ENCODE measurements at places on chromosomes 16 and 17. TPM values are rescaled to one million over a fixed set of nuclear protein-coding genes. Genes with fewer than 3 reads are reported as not detected.

The GRIN2C gene
- 0.65 TPM for total RNA-seq

The RSPRY1 gene
- 34.1 TPM for total RNA-seq

The KIF2B gene
- not detected for total RNA-seq

The TERB1 gene
- total RNA-seq = 0.34 TPM

The TEKT1 gene
- not detected for total RNA-seq

The SPAG5 gene
- 140 TPM for total RNA-seq

DNA sequence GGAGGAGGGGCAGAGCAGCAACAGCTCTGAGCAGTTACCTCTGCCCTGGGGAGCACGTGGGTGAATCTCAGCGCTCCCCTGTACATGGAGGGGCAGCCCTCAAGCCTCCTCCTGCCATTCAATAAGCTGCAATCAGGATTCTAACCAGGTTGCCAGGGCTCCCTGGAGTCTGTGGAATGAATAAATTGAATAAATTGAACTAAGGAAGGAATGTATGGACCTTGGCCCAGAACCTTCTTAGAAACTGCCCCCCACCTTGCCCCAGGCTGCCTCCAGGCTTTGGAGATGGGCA is 1.6 kb upstream of the CDH16 start:
- no peak for ATAC-seq

- ATAC-seq = no peak
Measured at GRCh38 chr16:31078597-31079341, 4.5 kb downstream of the ZNF646 start.

GRCh38 chr16:55756963-55757362 is 75.9 kb downstream of the CES1 start:
- ATAC-seq = no peak

DNA sequence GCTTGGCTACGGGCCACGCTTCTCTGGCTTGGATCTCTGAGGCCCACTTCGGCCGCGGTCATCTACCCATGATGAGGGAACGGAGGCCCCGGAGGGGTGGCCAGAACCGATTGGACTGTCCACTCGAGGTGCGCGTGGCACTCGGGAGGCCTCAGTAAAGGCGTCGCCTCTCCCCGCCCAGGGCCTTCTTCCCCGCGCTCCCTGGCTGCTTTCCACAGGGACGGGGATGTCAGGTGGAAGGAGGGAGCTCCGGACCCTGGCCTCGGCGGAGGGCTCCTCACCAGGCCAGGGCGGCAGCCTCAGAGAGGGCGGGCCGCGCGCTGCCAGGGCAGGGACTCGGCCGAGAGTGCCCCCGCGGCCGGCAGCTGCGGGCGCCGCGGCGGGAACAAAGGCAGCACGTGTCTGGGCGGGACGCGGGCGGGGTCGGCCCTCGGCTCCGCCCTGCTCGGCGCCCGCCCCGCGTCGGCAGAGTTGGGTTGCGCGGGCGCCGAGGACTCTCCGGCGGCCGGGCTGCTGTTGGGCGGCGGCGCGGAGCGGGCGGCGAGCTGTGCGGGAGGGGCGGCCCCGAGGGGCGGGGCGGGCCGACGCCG is 587 bp upstream of the CDK5R1 start:
- peak; percentile 71 for ATAC-seq

DNA sequence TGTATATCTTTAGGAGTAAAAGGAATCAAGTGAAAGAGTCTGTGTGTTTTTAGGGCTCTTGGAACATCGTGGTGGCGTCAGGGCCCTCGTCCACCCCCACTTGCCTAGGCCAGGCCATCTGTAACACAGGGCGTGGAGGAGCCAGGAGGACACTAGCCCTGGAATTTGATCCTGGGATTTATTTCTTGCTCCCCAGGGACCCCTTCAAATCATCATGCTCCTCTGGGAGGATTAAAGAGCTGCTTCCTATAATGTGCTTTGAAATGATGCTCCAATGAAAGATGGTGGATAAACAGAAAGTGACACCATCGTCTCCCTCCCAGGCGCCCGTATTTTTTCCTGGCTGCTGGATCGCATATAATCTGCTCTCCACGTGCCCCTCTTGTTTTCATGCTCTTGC is 113.3 kb downstream of the AATF start:
- no peak for ATAC-seq

- ATAC-seq = no peak
Measured at GRCh38 chr16:19252904-19253303, 32.6 kb upstream of the CLEC19A start.

- no peak for ATAC-seq
Measured at GRCh38 chr17:67090341-67090740, 46.0 kb downstream of the CACNG1 start.

- no peak for ATAC-seq
Measured at GRCh38 chr16:52191531-52192134, 355.3 kb downstream of the TOX3 start.

- ATAC-seq = no peak
Measured at GRCh38 chr17:44310188-44310587, 1.8 kb downstream of the RUNDC3A start.

- ATAC-seq = no peak
Measured at GRCh38 chr16:57949595-57950238, 21.2 kb downstream of the CNGB1 start.

DNA sequence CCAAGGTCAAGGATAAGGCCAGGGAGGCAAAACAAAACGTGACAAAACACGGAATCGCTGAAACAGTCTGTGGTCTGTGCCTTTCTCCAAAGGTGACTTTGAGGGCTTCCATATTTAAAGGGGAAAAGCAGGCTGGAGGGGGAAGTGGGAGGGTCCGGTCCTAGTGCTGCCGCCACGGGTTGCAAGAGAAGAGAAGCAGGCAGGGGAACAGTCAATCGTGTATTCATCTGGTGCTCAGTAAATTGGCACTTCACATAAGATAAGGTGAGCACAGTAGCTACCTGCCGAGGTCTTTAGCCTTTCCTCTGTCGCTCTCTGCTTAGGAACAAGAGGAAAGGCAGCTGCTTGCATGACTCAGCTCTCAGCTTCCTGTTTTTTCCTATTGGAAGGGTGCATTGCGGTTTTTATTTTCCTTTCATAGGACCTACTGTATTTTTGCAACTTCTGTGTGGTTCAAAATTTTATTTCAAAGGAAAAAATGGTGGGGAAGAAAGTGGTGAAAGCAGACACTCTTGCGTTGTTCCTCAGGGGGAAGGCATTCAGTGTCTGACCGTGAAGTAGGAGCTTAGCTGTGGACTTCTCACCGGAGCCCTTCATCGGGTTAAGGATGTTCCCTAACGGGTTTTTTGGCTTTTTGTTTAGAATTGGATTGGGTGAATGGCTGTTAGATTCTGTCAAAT is 7.1 kb upstream of the LGALS3BP start:
- peak; percentile 39 for ATAC-seq

- ATAC-seq = no peak
Measured at GRCh38 chr17:20202141-20202621, 193.0 kb downstream of the SPECC1 start.

- ATAC-seq = no peak
Measured at GRCh38 chr17:57945996-57946797, 9.0 kb downstream of the CUEDC1 start.

GRCh38 chr17:38418693-38419507 is 9.4 kb upstream of the ARHGAP23 start:
- no peak for ATAC-seq

GRCh38 chr16:56886826-56887225 is 21.8 kb downstream of the SLC12A3 start:
- ATAC-seq = no peak

GRCh38 chr16:59042301-59042700 is 308.2 kb upstream of the GOT2 start:
- ATAC-seq = no peak

- no peak for ATAC-seq
Measured at GRCh38 chr17:81335773-81336157, 40.7 kb upstream of the SLC38A10 start.

DNA sequence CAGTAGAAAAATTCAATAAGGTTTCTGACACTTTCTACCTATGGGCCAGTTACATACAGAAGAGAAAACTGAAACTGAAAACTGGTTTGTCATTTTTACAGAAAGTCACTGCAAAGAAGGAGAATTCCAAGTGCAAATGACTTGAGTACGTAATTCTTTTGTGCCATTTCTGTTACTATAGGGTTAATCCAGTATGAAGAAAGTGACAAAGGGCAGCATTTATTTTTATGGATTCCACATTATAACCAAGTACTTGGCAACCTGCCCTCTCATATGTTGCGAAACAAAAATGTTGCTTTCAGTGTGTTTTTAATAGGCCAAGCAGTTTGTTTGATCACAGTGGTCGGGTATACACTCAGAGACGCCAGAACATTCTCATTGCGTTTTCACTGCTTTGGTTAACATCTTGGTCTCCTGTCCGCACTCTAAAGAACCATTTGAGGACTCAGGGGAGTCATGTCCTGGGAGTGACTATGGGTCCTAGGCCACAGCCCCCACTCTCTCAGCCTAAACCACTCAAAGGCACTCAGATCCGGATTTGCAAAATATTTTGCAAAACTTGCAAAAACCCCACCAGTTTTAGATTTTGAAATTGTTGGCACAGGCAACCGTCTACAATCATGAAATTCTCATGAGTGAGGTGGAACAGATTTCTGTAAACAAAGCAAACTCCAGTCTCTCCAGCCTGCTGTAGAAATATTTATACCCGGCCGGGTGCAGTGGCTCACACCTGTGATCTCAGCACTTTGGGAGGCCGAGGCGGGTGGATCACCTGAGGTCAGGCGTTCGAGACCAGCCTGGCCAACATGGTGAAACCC is 15.4 kb upstream of the HELZ start:
- no peak for ATAC-seq

DNA sequence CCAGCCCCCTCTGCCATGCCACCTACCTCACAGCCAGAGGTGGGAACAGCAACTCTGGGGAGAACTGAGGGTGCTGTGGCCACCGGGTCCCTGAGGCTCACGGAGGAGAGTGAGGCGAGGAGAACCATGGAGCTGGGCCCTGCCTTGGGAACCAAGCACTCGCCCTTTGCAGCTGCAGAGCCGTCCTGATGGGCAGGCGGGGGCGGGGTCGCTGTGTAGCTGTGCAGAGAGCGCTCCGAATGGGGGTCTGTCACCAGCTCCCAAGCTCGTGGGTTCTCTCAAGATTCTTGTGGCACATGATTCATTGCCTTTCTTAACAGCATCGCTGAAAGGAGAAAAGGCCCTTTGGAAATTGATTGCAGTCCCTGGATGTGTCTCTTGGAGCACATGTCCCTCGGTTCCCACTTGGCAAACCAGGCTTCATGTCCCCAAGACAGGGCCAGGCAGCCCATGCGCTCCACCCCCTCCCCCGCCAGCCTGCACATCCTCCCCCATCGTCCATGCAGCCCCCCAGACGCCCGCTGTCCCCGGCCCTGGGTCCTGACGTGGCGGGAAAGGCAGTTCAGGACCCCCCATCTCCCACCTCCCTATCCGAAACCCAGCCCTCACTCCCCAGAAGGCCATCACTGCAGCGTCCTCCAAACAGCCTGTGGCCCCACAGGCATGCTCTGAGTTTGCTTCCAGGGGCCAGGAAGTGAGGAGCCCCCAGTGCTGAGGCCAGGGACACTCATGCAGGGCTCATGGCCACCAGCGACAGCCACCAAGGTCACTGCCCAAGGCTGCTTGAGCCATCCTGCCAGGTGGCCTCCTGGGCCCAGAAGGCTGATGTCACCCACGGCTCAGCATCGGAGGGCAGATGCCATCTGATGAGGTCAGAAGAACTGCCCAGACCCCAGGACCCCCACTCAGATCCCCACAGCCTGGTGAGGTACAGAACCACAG is 20.6 kb upstream of the CHMP6 start:
- no peak for ATAC-seq

Measured in activated T-helper 17 cell treated with anti-CD3 and anti-CD28 coated beads, Interleukin-2, amount 50 U/mL, for 72 hours (primary cell).